ENCODE measurements at places on chromosomes 12 and 14.

DNA sequence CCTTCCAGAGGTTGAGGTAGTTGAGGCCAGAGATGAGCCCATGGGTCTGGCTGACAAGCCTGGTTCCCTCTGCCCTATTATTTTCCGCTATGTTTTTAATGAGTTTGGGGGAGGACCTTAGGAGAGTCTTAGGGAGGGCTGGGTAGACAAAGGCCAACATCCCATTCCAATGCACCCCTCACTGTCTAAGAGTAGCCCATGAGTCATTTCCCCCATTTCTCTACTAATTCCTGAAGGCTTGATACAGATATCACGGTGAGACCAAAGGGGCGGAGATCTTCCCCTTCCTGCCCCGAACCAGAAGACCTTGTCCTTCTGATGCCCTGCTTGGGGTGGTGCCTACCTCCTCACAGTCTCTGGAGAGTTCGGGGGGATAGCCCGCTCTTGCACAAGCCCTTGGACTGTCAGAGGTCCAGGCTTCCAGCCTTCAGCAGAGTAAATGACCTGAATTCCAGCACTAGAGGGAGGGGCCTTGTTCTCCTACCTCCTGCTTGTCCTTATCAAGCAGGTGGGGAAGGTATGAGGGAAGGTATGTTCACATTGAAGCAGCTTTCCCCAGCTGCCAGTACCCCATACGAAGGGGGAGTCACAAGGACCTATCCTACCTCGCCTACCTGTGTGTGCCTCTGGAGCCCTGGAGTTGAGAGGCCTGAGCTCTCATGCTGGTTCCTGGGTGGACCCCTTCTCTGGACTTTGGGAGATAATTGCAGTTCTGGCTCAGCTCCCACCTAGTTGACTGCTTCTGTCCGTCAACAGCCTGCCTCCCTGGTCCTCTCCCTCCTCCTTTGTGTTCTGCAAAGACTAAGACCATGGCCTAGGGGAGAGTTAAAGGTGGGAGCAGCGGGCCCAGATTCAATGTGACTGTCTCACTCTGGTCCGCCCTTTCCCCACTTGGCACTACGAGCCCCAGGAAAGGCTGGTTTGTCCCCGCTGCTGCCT is 3.7 kb downstream of the PSMB11 start:
- no peak for DNase-seq

DNA sequence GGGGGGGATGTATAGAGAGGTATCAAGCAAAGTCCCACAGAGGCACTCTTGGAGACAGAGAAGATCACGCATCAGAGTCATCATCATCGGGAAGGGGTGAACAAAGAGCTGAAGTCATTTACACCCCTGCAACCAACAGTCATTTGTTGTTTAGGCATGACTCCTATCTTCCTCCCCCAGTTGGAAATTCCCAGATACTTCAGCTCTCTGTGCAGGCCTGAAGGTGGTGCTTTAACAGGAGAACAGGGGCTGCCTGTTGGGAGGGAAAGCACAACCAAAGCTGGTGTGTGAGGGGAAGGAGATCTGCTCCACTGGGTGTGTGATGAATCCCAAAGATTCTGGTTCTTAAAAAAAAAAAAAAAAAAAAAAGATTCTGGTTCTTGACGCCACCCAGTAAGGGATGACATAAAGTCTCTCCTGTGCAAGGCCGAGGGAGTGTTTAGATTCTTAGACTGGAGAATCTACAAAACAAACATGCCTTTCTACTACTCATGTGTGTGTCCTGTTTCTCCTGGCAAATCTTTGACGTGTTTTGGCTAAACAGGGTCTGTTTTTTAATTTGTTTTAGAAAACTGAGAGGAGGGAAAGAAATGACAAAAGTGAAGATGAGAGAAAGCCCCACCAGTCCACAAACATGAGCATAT is 121.0 kb upstream of the ARHGAP5 start:
- no peak for DNase-seq

DNA sequence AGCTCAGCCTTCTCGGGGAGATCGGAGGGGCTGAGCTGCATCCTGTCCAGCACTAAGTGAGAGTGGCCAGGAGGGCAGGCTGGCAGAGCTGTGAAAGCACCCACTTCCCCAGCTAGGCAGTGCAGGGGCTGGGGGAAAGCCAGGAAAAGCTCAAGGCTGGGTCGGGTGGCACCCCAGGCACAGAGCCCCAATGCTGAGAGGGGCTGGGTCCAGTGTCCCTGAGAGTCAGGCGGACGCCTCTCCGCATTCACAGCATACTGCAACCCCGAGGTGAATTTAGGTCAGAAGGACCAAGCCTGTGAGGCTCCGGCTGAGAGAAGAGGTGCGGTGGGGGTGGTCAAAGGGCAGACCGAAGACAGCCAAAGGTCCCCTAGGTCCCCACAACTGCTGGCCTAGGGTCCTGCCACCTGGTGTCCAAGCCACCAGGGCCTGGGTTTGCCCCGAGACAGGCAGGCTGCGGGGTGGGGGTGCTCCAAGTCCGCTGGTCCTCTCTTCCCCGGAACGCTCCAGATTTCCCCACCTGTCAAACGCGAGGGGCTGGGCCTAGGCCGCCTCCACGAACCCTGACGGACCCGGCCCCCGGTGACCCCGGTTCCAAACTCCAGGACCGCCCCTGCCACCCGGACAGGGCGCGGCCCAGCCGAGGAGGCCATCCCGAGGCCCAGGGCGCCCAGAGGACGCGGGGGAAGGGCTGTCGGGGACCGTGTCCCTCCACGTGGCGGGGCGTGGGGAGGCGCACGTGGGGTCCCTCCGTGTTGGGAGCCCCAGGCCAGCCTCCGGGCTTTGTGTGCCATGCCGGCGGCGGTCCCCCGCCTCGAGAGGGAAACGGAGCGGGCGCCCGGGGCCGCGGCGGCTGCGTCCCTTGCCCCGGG is 527 bp downstream of the CAMKK2 start:
- no peak for DNase-seq

- DNase-seq: no peak
Observed at GRCh38 chr12:123937707-123938591, 34.7 kb downstream of the CCDC92 start.

DNA sequence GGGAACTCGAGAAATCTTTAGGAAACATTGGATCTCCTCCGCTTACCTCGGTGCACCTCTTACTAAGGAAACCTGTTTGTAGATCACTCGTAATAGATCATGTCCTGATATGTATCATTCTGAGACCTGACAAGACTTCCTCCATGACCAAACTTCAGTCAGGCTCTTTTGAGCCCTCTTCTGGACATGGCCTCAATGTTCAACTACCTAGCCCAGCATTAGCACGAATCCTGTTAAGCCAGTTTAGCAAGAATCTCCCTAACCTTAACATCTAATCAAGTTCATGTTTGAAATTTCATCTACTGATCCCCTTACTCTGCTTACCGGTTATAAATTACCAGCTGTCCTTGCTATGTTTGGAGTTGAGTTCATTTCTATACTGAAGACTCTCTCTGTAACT is 713.9 kb upstream of the USP15 start:
- DNase-seq: no peak

GRCh38 chr14:63174760-63175191 is 29.5 kb upstream of the RHOJ start:
- DNase-seq: peak; percentile 19

- no peak for DNase-seq
Observed at GRCh38 chr12:71786829-71787228, 32.2 kb downstream of the RAB21 start.

- no peak for DNase-seq
Observed at GRCh38 chr14:36655963-36656686, 5.5 kb upstream of the PAX9 start.

DNA sequence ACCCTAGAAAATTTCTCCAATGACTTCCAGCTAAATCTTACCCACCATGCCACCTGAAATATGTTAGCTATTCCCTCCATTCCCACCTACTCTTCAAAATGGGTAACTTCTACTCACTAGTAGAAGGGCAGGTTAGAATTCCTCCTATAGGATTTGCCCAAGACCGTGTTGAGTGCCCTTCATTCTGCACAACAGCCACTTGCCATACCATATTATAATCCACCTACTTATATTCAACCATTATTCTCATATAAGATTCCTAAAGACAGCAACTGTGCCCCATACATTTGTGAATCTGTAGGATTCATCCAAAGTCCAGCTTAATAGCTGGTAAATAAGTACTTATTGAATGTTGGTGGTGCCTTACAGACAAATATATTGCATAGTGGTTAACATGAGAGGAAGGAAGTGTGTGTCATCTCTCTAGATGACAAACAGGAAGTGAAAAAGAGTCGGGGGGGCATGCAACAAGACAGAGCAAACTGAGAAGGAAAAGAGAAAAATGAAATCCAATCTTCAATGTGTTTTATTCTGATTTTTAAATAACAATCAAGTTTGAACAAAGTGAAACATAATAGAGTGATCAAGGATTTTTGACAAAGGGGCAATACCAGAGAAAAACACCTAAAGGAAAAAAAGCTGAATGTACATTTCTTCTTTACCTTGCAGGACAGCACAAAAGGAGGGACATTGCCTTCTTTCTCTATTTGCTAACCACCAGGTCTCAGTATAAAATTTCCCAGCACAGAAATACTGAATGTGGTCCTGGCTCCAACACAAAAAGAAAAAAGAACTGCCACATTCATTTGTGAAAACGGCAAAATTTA is 389.3 kb upstream of the USP15 start:
- no peak for DNase-seq

GRCh38 chr12:3307389-3307788 is 183.6 kb upstream of the PRMT8 start:
- DNase-seq: peak; percentile 52

GRCh38 chr14:83425138-83425537 is 1891.5 kb upstream of the SEL1L start:
- no peak for DNase-seq

DNA sequence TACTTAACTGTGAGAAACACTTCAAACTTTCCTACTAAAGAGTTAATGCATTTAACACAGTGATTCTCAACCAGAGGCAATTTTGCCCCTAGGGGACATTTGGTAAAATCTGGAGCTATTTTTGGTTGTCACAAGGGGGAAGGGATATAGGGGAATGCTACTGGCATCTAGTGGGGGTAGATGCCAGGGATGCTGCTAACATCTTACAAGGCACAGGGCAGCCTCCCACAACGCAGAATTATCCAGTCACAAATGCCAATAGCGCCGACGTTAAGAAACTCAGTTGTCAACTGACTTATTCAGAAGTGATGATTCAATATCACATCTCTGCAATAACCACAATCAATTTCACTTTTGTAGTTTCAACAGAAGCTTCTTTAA is 2.0 kb downstream of the EEA1 start:
- DNase-seq: no peak

GRCh38 chr14:101905614-101906013 is 58.8 kb upstream of the DYNC1H1 start:
- DNase-seq: no peak

DNA sequence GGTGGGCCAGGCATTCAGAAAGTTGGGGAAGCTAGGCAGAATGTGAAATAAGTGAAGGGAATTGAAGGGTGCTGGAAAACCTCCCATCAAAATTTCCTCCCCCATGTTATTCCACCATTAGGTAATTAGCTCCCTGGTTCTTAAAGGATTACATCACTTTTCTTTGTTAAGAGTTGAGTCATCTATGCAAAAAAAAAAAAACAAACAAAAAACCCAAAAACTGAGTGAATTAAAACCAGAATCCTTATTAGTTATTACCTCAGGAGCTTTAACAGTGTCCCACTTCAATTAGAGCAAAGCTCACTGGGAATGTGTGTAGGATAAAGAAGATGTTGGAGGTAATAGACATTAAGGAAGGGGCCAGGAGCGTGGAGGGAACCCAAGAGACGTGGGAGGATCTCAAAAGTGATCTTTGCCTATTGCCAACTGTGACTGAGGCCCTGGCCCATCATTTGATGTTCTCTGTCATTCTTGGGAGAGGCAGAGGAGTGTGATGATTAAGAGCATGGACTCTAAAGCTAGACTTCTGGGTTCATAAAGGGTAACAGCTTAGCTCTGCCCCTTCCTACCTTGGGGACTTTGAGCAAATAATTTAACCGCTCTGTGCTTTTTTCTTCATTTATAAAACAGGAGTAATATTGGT is 364.7 kb downstream of the APAF1 start:
- DNase-seq: no peak

DNA sequence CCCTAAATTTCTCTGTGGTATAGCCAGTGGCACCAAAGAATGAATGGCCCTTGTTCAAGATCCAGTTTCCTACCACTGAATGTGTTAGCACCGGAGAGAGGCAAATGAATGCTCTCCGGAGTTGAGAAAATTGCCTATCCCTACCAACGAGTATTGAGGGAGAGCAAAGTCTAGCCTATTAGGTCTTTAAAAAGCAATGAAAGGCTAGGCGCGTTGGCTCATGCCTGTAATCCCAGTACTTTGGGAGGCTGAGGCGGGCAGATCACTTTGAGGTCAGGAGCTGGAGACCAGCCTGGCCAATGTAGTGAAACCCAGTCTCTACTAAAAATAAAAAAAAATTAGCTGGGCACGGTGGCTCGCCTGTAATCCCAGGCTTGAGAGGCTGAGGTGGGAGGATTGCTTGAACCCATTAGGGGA is 898 bp upstream of the RAB15 start:
- no peak for DNase-seq

DNA sequence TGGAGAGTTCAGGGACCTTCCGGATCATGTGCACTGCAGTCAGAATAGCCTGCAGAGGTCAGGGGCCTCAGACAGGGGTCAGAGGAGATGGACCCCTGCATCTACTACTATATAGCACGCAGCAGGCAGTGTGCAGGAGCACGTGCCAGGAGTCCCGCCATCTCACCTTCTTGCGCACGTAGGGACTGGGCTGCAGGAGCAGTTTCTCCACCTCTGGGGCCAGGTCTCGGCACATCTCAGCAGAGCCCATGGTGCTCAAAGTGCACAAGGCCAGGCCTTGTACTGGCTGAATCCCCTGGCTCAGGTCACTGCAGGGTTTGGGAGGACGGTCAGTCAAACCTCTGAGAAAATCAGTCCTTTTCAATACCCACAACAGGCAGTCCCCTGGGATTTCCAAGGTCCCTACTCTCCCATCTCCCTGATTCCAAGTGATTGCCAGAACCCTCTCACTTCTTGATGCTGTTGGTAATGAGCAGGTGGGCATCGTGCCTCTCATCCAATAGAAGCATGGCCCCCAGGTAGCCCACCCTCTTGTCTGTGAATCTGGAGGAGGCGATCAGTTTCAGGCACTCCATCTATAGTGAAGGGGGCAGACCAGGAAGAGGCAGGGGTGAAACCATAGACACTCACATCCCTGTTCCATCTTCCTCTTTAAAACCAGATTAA is 1.3 kb downstream of the AP1G2 start:
- no peak for DNase-seq

DNA sequence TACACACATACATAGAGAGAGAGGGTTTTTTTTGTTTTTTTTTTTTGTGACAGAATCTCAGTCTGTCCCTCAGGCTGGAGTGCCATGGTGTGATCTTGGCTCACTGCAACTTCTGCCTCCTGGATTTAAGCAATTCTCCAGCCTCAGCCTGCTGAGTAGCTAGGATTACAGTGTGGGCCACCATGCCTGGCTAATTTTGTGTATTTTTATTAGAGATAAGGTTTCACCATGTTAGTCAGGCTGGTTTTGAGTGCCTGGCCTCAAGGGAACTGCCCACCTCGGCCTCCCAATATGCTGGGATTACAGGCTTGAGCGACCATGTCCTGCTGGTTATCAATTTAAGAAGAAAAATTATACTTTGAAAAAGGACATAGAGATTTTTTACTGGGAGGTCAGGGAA is 710.6 kb downstream of the SLC6A15 start:
- peak; percentile 46 for DNase-seq

Data from renal pelvis (tissue), 12 donors.